ENCODE measurements at places on chromosomes 13 and 19. TPM values are rescaled to one million over a fixed set of nuclear protein-coding genes. Genes with fewer than 3 reads are reported as not detected.

- H3K4me1 ChIP-seq = peaks cover 38% of the 10 kb centered on the region
- DNase-seq = no peak
- H3K27me3 ChIP-seq = peaks cover 4% of the 10 kb centered on the region
- no peak overlapping the region for H3K4me3 ChIP-seq
Observed at GRCh38 chr19:18326772-18327171, 3.9 kb upstream of the LSM4 start.

DNA sequence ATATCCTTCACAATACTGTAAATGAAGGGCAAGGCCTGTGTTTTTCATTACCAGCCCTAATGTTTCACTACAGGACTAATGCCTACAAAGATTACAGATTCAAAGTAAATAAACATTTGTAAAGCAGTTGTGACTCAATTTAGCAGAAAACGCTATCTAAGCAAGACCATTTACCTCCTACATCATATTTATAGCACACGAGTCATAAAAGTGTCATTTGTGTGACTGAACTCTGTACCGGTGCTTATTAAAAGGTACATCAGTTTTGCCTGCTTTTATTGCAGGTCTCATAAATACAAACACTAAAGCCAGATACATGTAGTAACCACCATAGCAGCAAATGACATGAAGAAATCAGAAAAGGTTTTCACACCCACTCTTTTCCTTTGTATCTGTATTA is 61.5 kb upstream of the SLC15A1 start:
- 0 out of 2 replicates have a peak overlapping the region, but pooled peaks have one; percentile 26 for H3K27ac ChIP-seq
- peaks cover 21% of the 10 kb centered on the region for H3K36me3 ChIP-seq

LACC1 gene
- total RNA-seq = 3.5 TPM

IQCN gene
- total RNA-seq = 0.31 TPM

NLRP4 gene
- total RNA-seq = not detected

Data from HFFc6 (cell line).